ENCODE measurements at places on chromosomes 5 and 9.

DNA sequence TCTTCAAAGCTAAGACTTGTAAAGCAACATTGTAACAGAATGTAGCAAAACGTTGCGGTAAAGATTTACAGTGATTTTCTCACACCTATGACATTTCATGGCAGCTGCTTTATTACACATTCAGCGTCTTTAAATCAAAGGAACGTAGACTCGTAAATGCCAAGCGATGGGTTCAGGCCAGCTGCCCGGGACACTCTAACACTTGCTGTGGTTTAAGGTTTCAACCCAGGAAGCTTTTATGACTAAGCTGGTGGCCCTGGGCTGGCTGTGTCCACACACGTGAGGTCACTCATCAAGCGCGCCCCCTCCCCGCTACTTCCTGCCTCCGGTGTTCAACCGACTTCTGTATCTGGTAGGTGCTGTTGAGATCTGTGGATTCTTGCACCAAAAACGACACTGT, 2.5 kb downstream of the SLC6A18 start:
- no peak for DNase-seq

DNA sequence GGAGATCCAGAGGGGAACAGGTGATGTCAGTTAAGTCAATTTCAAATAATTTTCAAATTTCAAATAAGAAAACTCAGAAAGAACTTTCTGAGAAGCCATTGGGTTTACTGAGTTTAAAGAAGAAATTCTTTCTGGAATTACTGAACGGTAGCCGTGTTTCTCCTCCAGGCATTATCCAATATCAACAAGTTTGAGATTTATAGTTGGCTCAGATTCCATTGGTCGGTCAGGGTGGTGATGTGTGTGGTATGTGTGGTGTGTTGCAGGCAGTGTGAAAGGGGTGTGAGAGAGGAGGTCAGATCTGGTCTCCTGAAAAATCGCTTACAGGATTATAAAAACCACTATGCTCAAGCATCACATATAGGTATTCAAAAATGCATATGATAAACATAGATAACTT, 60.1 kb downstream of the PDE4D start:
- no peak for DNase-seq

DNA sequence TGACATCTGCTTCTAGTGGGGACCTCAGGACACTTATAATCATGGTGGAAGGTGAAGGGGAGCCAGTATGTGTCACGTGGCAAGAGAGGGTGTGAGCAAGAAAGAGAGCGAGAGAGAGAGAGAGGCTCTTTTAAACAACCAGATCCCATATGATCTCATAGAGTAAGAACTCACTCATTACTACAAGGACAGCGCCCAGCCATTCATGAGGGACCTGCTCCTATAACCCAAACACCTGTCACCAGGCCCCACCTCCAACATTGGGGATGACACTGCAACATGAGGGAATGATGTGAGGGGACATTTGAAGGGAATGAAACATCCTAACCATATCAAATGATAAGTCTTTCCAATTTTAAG, 427.5 kb downstream of the EFNA5 start:
- no peak for DNase-seq

- no peak for DNase-seq
Observed at GRCh38 chr9:567747-568305, 273.7 kb upstream of the DMRT1 start.

DNA sequence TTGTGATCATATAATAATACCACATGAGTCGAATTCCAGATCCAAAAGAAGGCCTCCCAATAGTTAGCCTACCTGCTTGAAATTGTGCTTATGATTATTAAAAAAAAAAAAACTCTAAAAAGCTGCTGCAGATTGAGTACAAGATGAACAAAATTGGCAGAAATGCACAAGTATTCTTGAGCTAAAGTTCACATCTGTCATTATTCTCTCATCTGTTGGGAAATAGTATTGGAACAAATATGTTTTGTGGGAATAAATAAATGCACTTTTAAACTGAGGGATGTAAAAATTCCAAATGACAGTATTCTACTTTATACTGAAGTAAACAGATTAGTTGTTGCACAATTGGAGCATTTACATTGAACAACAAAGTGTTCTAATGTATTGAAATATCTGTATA, 15.7 kb downstream of the DAB2 start:
- no peak for DNase-seq

DNA sequence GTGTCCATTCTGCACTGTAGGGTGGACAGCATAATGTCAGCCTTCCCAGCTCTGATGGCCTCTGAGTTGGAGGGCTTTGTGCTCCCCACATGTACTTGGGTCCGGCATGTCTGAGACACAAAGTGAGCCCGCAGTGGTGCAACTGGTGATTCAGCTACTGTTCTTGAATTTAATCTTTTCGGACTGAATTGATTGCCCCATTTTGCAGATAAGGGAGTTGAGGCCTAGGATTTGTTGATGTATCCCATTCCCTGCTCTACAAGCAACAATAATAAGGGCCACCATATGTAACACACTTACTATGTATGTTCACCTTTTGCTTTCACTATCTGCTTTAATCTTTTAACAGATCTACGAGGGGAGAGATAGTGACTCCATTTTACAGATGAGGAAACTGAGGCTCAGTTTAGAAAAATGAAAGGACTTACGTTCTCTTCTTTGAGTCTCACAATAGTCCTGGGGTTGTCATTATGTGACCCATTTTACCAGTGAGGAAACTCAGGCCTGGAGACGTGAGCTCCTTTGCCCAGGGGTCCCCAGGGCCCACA, 4.5 kb downstream of the GSN start:
- no peak for DNase-seq

- DNase-seq = no peak
Observed at GRCh38 chr5:166746506-166746905, 1544.9 kb upstream of the WWC1 start.

DNA sequence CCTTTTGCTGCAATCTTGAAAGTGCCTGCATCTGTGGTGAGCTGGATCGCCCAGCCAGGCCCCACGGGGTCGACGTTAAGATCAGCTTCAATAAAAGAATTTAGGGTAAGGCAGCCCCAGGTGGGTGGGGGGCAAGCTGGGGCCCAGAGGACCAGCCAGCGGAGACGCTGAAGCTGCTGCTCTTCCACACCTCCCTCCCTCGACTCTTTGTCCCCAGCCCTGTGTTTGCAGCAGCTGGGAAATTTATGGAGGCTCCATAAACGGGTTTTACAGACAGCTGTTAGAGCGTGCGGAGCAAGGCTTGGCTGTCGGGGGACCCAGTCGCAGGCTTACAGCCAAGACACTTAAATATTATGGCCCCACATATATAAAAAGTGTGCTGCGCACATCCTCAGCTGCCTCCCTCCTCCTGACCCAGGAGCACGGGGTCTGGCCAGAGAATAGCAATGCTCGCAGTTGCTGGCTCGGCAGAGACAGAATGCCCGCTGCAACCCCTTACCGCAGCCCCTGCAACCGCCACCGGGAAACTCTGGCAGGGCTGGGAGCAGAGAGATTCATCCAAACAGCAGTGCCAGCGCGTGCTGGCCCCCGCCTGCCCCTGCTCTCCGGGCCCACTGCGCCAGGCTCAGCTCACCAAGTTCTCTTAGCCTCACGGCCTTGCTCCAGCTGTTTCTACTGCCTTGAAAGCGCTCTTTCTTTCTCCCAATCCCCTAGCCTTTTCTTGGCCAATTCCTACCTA, 28.4 kb upstream of the MVB12B start:
- no peak for DNase-seq

- no peak for DNase-seq
Observed at GRCh38 chr9:109733690-109734089, 46.3 kb upstream of the PALM2AKAP2 start.

- DNase-seq = no peak
Observed at GRCh38 chr9:94663140-94663539, 23.8 kb upstream of the FBP1 start.
